ENCODE measurements at places on chromosomes 5 and 9.

DNA sequence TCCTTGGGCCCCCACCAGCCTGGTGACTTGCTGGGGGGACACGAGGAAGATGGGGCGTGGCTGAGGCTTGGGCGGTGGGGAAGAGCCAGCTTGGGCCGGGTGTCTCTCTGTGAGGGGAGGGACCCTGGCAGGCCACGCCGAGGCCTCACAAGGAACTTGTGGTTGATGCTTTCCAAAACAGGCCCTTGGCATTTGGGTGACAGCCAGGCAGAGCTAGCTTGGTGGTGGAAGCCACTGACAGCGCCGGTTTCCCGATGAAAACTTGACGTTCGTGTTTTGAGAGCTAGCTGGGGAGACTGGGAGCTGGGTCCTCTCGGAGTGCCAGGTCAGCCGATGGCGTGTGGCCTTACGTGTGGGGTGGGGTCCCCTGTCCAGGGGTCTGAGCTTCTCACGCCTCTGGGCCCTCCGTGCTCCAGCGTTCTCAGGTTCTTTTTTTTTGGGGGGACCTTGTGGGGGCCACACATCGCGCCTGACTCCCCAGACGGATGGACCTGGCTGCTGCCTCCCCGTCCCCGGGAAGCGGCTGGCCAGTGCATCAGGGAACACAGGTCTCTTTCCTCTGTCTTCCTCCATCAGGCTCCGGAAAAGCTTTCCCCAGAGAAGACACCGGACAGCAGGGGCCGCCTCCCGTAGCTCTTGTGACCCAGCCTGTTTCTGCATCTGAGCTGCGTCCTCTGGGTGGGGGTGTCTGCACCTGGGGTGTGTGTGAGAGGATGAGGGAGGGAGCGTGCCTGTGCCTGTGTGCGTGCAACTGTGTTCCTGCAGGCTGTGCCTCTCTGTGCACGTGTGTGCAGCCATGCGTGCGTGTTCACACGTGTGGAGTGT, 129.3 kb upstream of the LPCAT1 start:
- DNase-seq = peak; percentile 2

DNA sequence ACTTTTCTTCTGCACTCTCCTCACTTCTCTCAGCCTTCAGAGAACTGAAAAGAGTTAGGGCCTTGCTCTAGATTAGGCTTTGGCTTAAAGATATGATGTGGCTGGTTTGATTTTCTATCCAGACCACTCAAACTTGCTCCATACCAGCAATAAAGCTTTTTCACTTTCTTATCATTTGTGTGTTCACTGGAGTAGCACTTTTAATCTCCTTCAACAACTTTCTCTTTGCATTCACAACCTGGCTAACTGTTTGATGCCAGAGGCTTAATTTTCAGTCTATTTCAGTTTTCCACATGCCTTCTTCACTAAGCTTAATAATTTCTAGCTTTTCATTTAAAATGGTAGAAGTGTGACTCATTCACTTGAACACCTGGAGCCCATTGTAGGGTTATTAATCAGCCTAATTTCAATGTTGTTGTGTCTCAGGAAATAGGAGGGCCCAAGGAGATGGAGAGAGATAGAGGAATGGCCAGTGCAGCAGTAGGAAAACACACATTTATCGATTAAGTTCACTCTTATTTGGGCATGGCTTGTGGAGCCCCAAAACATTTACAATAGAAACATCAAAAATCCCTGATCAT, 5.9 kb downstream of the ATPSCKMT start:
- peak; percentile 35 for DNase-seq

GRCh38 chr9:18452276-18452675, 21.7 kb upstream of the ADAMTSL1 start:
- DNase-seq = no peak

GRCh38 chr9:4581861-4582565, 80.1 kb upstream of the PLPP6 start:
- DNase-seq = no peak

GRCh38 chr5:9194509-9194908, 351.4 kb downstream of the SEMA5A start:
- no peak for DNase-seq

GRCh38 chr5:144203750-144204596, 33.3 kb downstream of the KCTD16 start:
- peak; percentile 54 for DNase-seq

DNA sequence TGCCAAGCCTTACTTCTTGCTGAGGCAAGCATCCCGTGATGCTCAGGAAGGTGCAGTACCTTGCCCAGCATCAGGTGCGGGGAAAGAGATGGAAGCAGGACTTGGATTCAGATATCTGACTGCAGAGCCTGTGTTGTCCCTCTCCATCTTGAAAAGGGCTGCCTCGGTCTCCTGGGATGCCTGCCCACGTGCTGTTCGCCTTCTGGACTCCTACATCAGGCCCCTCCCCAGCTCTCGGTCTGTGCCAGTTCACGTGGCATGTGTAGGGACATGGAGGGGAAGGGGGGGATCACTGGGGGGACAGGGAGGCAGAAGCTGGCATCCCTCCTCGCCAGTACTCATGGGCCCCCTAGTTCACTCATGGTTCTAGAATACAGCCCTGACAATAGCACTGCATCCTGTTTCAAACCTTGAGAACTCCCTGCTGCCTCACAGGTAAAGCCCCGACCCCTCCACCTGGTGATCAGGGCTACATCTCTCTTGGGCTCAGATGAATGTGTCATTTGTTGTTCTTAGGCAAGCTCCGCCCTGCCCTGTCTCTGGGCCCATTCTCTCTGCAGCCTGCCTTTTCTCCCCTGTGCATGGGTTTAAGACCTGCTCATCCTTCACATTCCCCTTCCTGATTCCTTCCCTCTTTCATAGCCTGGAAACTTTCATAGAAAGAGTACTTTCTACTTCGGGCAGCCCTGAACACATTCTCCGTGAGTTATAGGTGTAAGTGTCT, 38.9 kb upstream of the SLC25A51 start:
- DNase-seq = no peak

- DNase-seq = peak; percentile 39
Observed at GRCh38 chr9:135960411-135961276, 529 bp downstream of the UBAC1 start.

- no peak for DNase-seq
Observed at GRCh38 chr9:95363051-95363841, 45.7 kb upstream of the FANCC start.

DNA sequence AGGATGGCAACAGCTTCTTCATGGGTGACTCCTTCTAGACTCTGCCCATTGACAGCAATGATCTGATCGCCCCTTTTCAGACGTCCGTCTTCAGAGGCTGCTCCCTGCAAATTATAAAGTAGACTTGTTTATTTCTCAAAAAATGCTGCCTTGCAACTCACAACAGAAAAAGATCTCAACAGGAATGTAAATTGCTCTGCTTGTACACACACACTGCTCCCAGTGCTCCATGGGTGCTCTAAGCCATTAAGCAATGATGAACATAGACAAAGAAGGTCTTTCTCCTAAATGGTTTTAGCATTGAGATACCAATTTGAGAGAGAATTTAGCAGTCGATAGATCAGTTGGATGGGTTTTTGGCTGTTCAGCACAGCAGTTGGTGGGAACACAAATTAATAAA, 172.5 kb downstream of the MPDZ start:
- DNase-seq = no peak

DNA sequence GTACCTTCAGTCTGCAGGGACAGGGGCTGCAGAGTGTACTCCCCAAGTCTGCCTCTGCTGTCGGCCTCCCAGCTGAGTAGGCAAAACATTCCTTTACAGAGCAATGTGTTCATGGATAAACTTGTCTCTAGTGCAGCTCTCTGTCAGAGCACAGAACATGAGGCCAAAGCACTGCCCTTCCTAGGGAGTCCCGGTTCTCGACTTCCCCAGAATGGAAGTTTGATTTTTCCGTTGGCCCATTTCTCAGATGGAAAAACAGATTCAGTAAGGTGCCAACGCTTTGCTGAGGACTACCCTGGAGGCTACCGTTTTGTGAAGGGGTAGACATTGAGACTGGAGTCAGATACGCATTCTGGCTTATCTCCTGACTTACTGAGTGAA, 422 bp upstream of the TRIM32 start:
- peak; percentile 24 for DNase-seq

DNA sequence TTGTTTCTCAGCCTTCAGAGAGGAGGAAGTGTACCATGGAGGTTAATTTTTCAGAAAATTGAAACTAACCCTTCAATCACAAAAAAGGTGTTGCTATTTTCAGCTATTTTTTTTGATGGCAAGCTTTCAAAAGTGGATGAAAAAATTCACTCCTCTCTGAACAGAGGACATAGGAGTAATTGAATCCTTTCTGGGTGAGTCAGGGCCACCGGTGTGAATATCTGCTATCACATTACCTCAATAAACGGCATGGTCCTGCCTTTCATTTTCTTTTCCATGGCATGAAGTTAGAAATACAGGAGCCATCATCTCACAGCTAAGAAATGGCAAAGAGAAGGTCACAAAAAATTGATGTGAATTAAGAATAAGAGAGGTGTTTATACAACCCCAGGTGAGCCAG, 90.2 kb upstream of the CCDC112 start:
- no peak for DNase-seq

DNA sequence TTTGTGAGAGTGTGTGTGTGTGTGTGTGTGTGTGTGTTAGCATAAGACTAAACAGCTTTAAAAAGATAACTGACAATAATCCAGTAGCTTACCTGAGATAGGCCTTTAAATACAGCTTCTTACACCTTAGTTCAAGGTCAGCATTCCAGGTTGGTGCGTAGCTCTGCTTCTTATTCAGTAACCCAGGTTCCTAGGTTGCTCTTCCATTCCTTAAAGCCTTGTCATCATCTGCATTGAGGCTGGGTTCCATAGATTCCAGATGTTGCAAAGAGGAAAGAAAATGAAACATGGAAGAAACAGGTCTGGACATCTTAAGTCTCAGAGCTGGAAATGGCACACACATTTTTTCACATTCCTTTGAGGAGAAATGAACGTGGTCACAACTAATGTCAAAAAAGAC, 53.9 kb upstream of the CAMK4 start:
- no peak for DNase-seq

DNA sequence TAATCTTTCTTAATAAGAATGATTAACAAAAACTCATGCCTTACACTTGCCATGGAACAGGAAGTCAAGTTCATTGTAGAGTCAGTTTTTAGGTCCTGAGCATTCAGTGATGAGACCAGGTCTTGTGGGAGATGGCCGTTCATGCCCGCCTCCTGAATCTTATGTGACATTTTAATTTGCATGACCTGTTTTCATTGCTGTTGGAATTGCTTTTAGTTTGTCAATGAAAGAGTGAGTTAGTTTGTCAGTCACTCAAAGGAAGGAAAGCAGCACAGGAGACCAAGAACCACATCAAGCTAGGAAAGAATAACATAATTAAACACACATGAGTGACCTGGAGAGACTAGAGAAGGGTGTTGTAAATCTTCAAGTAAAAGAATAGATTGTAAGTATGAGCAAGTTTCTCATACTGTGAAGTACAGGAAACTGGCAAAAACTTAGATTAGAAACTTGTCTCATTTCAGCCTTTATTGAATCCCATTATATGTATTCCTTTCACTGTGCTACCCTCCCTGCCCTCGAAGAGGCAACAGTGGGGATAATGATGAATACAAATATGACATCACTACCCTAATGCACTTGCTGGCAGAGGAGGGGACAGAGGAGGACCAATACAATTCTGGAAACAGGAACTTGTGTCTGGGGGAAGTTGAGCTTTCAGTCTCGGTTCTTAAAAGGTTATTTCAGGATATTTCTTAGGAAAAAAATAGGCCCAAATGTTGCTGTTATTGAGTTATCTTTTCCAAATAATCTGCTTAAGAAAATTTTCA, 64.3 kb upstream of the C6 start:
- no peak for DNase-seq

GRCh38 chr5:131164191-131165118, 601 bp downstream of the HINT1 start:
- peak; percentile 64 for DNase-seq

DNA sequence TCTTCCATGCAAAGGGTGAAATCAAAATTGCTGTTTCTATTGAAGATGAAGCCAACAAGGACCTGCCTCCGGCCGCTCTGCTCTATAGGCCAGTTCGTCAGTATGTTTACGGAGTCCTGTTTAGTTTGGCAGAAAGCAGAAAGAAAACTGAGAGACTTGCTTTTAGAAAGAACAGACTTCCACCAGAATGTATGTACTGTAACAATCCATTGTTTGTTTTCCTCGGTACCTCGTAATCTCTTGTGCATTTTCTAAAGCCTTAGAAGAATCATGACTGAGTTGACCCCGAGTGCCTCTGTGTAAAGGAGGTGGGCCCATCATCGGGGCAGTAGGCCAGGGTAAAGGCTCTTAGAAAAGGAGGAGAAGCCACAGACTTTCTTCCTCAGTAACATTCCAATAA, 44.2 kb upstream of the PHF2 start:
- no peak for DNase-seq

- no peak for DNase-seq
Observed at GRCh38 chr5:132981288-132981687, 17.9 kb upstream of the AFF4 start.

- no peak for DNase-seq
Observed at GRCh38 chr5:96692441-96692840, 30.3 kb downstream of the CAST start.

DNA sequence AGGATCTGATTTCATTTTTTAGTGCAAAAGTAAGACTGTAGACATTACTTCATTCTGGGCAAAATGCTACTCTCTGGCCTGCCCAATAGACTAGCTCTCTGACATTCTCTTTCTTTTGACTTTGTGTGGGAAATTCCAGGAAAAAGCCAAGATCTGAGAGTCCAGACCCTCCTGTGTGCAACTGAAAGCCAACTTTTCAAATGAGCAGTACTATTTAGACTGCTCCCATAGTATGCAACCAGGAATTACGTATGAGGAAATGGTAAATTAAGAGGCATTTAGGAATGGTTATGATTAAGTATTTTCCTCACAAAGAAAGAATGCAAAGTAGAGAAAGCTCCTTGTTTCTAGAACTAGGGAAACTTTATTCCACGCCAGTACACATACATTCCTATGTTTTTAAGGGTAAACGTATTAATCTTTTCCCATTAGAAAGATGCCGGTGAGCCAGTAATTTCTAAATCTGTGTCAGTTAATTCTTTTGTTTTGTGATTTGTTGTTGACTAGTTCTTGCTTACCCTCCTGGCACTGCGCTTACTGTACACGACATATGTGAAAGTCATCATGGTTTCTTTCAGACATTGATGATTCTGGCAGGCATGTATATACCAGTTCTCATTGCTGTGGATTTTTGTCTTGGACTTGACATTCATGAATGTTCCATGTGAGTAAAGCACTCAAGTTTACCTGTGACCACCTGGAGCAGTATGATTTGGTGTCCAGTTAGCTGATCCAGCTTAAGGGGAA, 56.0 kb downstream of the AOPEP start:
- DNase-seq = no peak

All from ACHN (cell line).